ENCODE measurements at places on chromosomes 4 and X.

GRCh38 chr4:102826105-102826889, 1.1 kb downstream of the UBE2D3 start:
- no peak for DNase-seq

DNA sequence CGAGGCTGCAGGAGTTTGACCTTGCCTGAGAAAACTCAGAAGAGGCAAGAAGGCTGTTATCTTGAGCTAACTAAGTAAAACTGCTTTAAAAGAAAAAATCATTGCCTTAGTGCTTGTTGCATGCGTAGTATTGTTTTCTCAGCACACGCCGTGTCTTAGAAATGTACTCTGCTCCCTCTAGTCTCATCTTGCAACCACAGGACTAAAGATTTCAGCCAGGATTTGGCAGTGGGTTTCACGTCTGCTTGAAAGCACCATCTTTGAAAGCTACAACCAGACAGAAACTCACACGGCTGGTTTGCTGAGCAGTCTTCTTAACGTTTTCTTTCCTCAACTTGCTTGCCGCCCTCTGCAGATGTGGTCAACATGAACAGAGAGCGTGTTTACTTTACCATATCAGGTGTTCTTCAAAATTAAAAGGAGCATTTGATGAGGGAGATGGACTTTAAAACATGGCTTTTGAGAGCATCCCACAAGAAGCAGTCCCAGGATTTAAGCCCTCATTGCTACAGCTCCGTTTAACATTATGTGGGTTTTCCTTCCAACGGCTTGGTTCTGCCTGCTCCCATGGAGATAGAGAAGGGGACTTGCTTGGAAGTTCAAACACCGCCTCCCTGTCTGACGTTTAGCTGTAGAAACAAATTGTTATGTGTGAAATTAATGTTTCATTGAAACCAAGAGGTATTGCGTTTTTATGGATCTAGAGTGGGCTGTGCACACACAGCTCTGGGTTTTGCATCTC, 3.4 kb downstream of the SORCS2 start:
- DNase-seq, result no peak

DNA sequence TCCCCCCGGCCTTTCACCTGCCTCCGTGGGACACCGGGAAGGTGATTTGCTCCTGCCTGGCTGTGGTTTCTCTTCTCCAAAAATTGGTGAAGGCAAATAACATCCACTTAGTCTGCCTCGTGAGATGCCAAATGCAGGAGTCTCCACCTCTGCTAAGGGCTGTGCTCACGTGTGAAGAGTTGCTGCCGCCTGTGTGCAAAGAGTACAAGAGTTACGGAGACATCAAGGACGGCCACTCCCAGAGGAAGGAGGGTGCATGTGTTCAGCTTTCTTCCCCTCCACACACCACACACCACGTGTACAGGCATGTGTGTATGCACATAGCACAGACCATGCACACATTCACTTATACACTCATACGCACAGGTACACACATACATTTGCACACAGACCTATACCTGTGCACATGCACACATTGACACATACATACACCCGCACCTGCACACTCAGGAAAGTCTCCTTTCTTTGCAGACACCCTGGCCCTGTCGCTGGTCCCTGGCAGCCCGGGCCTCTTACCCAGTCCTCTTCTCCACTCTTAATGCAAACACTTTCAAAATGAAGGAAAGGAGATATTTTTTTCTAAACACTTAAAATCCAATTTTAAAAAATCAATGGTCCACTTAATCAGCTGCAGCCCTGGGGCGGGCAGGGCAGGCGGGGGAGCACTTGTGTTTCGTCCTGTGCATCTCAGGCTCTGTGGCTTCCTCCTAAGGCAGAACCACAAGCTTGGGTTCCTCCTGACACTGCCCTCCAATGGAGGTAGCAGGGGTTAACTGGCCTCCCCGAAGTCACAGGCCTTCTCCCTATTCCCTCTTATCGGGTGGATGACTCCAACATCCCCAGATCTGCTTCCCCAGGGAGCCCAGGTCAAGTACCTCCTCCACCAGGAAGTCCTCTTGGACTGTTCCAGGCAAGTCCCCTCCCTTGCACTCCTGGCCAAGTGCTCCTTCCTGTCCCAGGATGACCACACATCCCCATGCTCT, 103.0 kb downstream of the CPZ start:
- DNase-seq, result no peak

DNA sequence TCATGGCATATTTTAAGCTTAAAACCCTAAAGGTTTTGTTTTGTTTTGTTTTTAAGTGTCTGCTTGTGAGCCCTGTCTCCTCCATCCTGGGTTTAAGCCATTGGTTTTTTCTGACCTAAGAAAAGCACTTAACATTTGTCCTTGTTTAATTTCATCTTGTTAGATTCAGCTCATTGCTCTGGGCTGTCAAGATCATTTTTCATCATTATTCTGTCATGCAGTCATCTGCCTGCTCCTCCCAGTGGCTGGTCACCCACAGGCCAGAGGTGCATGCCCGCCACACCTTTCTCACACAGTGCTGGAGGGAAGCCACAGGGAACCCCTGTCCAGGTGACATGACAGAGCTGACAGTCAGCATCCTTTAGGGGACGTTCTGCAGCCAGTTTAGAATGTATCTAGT, 11.7 kb upstream of the REELD1 start:
- DNase-seq, result no peak

- DNase-seq, result no peak
These were observed 28.8 kb downstream of the SUPT20HL2 start for GRCh38 chrX:24285082-24285481.

DNA sequence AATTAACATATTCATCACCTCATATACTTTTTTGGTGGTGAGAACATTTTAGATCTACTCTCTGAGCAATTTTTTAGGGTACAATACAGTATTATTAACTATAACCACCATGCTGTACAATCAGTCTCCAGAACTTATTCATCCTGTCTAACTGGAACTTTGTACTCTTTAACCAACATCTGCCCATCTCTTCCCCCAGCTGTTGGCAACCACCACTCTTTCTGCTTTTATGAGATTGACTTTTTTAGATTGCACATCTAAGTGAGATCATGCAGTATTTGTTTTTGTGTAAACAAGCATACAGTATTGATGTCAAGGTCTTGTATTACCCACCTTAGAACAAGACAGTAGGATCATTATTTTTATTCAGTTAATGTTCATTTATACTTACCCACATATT, 516.8 kb downstream of the RPA4 start:
- DNase-seq, result no peak

DNA sequence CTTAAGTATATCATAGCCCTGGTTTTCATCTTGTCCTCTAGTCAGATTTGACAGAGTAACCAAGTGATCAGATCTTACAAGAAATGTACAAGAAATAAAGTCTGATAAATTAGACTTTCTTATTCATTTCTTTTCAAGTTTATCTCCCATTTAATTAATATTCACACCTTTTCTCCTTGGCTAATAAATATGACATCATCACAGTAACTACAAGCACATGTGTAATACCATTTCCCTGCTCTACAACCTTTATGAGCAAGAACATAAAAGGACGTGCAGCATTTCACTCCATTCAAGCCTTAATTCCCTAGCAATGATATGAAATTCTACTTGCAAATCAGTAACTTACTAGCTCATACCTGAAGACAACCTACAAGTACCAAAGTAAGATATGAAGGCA, 88.5 kb downstream of the BRWD3 start:
- DNase-seq, result no peak

DNA sequence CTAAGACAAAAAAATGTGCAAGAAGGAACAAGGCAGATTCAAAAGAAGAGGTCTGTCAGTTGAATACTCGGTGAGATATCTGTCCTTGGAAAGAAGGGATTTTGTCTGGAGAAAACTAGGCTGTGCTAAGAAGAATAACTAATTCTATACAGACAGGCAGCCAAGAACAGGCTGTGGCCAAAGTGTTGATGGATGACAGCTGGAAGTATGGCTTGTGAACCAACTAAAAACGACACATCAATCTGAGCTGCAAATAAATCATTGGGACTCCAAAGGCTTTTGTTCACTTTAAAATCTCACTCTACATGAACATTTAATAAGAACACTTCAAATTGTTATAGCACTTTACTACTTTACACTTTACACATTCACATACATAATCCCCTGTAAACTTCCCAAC, 70.5 kb upstream of the IGSF1 start:
- DNase-seq, result no peak

GRCh38 chr4:42235304-42236021, 83.0 kb upstream of the BEND4 start:
- no peak for DNase-seq

DNA sequence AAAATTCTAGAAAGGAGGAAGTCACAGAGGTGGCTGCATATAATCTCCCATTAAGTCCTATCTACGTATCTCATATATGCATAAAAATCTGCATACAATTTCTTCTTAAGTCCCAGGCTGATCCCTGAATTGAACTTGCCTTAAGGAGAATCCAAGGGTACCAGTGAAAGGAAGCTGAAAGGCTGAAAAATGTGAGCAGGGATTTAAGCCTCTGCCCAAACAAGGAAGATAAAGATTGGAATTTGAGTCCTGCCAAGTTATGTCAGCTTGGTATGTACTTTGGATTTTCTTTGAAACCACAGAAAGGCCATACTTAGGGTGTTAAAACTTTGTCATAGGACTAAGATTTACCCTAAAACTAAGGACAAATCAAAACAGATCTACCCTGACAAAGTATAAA, 26.5 kb upstream of the GEMIN8 start:
- DNase-seq, result no peak

DNA sequence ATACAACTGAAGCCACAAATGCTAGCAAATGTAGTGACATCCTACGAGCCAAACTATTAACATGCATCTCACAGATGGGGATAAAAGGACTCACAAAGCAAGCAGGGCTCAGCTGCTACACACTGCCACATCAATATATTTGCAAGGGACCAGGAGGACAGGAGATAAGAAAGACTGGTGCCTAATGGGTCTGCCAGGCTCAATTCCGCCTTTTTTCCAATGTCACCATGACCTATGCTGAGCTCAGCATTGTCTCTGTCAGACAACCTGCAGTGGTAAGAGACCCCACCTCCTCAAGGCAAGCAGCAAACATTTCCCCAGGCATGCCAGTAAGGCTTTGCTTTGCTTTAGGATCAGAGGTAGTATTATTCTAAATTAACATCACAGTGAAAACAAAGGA, 435 bp downstream of the DCX start:
- no peak for DNase-seq

DNA sequence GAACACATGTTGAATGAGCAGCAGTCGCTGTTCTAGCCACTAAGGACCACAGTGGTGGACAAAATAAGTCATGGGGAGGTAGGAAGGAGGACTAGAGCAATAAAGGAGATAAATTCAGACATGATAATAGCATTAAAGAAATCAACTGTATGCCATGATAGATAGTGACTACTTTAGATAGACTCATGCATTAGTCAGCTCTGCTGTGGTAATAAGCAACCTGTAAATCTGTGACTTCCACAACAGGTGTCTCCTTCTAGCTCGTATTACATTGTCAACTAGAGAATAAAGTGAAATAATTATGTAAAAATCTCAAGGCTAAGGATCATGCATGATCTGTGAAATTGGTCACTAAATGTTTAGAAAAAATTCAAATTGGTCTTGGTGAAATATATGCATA, 77.9 kb downstream of the WWC2 start:
- DNase-seq, result no peak

DNA sequence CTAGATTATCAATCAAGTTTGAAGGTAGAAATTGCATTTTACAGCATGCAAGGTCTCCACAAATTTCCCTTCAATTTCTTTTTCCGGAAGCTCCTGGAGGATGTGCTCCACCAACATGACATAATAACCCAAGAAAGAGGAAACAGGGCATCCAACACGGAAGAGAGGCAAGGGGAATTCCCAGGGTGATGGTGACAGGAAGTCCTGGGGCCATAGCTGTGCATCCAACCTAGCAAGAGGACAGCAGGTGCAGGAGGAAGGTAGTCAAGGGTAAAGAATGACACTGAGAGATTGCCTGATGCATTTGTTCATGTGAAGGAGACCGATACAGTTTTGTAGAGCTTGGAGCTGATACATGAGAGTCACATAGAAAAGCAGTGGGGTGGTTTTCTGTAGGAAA, 115.7 kb upstream of the LSM6 start:
- no peak for DNase-seq

GRCh38 chr4:142405021-142405694, 440.9 kb downstream of the INPP4B start:
- DNase-seq, result no peak

GRCh38 chrX:24282381-24283126, 31.3 kb downstream of the SUPT20HL2 start:
- DNase-seq, result no peak

DNA sequence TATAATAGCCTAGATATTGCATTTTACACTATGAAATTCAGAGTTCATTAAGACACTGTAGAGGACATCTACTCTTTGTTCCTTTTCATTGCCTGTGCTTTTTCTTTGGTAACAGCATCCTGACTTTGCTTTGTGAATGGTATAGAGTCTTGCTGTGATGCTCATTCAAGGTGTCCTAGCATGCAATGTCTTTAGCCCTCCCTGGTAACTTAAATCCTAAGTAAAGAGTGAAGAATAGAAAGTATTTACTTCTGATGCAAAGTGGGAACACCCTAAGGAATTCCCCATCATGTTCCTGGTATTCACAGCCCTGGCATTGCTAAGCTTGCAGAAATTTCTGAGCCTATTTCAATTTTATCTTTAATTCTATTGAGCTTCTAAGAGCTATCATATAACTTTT, 400.1 kb downstream of the FAT4 start:
- DNase-seq, result no peak

- no peak for DNase-seq
These were observed 53.2 kb upstream of the ABCG2 start for GRCh38 chr4:88211473-88212252.

- DNase-seq, result no peak
These were observed 2.9 kb downstream of the USP51 start for GRCh38 chrX:55486736-55487135.

- no peak for DNase-seq
These were observed 98.9 kb downstream of the TLL1 start for GRCh38 chr4:165971933-165972332.
